ENCODE measurements at places on chromosomes 4 and X.
A peak's percentile ranks its signal among the peaks of the same experiment; 100 is the strongest.

GRCh38 chr4:125070861-125071260, 243.9 kb upstream of the FAT4 start:
- DNase-seq = no peak

GRCh38 chr4:40980318-40980883, 230.6 kb downstream of the NSUN7 start:
- DNase-seq = no peak

- peak; percentile 50 for DNase-seq
These were observed 17.8 kb upstream of the ZNF827 start for GRCh38 chr4:145956288-145956890.

- no peak for DNase-seq
These were observed 54.1 kb downstream of the C4orf51 start for GRCh38 chr4:145734031-145734430.

DNA sequence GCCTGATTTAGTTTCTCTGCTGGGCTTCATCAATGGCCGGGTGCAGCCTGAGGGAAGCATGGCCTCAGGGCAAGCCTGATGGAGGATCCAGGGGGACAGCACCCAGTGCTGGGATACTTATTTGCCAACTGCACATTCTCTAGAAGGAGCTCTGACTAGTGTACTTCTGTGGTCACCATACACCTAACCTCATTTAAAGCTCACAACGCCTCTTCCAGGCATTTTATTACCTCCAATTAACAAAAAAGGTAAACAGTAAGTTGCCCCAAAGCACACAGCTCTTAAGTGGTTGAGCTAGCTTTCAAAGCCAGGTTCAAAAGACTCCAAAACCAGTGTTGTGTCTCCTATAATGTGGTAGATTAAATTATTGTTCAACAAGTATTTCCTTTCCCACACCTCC, 26.8 kb upstream of the ATXN3L start:
- no peak for DNase-seq

GRCh38 chrX:131792789-131793462, 230.2 kb upstream of the STK26 start:
- DNase-seq = no peak

GRCh38 chr4:32219306-32220075, 1499.3 kb downstream of the PCDH7 start:
- DNase-seq = no peak

GRCh38 chrX:17566740-17567139, 170.6 kb upstream of the SCML1 start:
- no peak for DNase-seq

- no peak for DNase-seq
These were observed 697 bp downstream of the ZNF280C start for GRCh38 chrX:130267956-130268448.

DNA sequence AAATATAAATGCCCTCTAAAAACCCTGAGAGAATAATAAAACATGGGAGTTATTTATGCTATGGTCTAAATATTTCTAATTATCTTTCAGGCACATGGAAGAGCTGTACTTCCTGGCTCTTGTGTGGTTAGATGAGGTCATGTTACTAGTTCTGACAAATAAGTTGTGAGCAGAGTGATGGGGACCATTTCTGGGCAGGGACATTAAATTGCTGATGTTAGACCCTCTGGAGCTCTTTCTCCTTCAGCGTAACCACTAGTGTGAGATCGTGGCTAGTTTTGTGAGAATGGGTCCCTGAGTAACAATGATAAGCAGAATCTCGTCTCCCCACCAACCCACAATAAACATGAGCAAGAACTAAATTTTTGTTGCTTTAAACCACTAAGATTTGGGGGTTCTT, 108.0 kb downstream of the MAML3 start:
- DNase-seq = no peak

- no peak for DNase-seq
These were observed 104.1 kb downstream of the ATXN3L start for GRCh38 chrX:13215729-13216128.

GRCh38 chr4:39324446-39324845, 41.7 kb downstream of the RFC1 start:
- no peak for DNase-seq

DNA sequence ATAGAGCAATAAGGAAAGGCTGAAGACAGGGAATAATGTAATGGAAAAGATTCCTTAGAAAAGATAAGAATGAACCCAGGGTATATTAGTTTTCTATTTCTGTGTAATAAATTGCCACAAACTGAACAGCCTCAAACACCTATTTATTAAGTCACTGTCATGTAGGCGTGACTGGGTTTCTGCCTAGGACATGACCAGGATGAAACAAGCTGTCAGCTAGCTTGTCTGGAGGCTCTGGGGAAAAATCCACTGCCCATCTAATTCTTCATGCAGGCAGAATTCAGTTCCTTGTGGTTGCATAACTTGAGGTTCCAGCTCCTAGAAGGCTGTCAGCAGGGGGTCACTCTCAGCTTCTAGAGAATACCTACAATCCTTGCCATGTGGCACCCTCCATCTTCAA, 277.7 kb downstream of the TMA16 start:
- no peak for DNase-seq

- no peak for DNase-seq
These were observed 294.7 kb downstream of the NAF1 start for GRCh38 chr4:162871990-162872389.

DNA sequence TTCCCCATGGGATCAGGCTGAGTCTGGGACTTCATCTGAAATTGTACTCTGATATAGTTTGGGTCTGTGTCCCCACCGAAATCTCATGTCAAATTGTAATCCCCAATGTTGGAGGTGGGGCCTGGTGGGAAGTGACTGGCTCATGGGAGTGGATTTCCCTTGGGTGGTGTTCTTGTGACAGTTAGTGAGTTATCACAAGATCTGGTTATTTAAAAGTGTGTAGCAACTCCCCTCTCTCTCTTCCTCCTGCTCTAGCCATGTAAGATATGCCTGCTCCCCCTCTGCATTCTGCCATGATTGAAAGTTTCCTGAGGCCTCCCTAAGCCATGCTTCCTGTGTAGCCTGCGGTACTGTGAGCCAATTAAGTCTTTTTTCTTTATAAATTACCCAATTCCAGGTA, 61.0 kb downstream of the RASGEF1B start:
- DNase-seq = no peak

- no peak for DNase-seq
These were observed 15.7 kb upstream of the PLCXD1 start for GRCh38 chrX:265502-265901.

DNA sequence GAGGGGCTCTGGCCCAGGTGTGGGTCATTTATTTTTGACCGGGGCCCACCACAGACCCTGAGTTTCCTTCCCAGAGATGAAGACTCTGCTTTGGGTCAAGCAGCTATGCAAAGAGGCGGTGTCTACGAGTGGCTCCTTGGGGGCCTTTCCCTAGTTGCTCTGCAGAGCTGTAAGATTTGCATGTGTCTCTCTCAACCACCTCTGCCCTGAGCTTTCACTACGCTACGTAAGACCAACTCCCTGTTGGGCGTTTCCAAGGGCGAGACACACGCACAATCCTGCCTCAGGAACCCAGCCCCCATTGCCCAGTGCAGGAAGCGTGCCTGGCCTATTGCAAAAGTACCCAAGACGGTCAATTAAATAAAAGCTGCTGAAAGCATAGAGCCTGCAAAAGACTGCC, 10.0 kb upstream of the ANOS1 start:
- no peak for DNase-seq

DNA sequence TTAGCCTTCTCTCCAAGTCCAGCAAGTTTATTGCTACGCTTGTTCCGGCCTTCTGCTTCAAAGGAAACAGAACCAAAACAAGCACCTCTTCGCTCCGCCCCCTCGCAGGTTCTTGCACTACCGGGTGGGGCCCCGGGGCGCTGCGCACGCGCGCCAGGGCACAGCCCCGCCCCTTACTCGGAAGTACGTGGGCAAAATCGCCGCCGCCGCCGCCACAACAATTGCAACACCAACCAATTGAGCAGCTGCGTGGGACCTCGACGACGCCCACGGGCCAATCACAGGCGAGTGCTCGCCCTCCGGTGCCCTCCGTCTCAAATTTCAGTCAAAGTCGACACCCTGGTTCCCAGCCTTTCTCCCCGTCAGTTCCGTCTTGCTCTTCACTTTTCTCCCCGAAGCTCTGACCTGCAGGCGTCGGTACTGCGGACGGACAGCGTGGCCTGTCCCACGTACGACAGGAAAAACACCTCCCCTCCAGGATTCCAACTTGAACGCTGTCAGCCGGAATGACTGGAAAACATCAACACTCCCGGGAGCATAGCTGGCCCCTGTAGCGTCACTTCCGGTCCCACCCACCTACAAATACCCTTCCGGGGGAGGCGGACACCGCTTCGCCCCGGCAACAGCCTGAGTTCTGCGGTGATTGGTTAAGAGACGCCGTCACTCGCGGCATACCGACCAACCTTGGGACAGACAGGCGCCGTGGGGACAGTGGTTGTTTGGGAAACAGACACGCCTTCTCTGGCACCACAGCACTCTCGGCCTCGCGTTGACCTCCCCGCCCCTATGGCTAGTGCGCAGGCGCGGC, 624 bp upstream of the OTUD5 start:
- DNase-seq = peak; percentile 97

GRCh38 chr4:38130884-38131283, 170.7 kb downstream of the PTTG2 start:
- no peak for DNase-seq

GRCh38 chr4:155402941-155403340, 26.2 kb upstream of the MAP9 start:
- no peak for DNase-seq

GRCh38 chr4:1155314-1155713, 17.1 kb downstream of the SPON2 start:
- no peak for DNase-seq

- no peak for DNase-seq
These were observed 180.3 kb upstream of the PPARGC1A start for GRCh38 chr4:24070117-24070516.

DNA sequence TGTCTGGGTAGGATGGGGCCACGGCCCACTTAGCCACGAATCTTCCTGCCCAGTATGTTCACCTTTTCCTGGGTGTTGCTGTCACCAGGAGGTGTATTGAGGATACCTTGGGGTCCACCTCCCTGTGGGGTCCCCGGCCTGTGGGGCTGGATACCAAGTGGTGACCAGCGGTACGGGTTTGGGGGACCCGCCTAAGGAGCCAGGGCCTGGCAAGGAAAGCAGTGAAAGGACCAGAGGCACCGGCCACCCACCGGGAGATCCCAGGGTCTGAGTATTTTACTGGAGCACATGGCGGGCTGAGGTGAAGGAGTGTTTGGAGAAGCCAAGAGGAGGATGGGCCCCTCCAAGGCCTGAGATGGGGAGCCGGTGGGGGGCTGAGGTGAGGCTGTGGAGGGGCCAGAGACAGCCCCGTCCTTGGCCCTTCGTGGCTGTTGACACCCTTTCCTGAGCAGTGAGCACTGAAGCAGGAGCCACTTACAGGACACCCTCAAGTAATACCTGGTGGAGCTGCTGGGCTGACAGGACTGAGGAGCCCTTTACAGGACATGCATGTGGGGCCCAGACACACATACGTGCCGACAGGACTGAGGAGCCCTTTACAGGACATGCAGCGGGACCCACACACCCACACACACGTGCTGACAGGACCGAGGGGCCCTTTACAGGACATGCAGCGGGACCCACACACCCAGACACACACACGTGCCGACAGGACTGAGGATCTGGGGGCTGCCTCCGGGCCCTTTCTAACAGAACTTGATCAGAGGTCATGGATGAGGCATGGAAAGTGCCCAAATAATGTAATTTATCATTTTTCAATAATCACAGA, 38.4 kb downstream of the TMEM271 start:
- DNase-seq = no peak

GRCh38 chr4:127623797-127624083, 9.0 kb upstream of the INTU start:
- no peak for DNase-seq

DNA sequence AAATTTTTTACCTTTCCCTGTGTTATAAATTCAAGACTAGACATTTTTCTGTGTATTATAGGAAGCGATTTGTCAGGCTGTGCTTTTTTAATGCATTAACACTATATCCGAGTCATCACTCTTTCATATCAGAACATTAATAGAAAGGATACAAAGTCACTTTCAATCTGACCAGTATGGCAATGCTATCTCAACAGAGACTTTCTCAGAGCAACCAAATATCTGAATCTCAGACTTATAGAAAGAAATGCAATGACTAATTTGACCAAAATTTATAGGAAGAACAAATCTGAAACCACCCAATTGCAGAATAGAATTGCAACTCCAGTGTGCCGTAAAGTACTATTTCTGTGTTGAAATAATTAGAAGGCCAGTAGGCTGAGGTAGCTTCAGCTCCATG, 473 bp upstream of the TKTL2 start:
- DNase-seq = no peak

GRCh38 chr4:70651864-70652506, 14.3 kb downstream of the JCHAIN start:
- peak; percentile 51 for DNase-seq

GRCh38 chr4:26993967-26994366, 133.3 kb downstream of the STIM2 start:
- DNase-seq = no peak

DNA sequence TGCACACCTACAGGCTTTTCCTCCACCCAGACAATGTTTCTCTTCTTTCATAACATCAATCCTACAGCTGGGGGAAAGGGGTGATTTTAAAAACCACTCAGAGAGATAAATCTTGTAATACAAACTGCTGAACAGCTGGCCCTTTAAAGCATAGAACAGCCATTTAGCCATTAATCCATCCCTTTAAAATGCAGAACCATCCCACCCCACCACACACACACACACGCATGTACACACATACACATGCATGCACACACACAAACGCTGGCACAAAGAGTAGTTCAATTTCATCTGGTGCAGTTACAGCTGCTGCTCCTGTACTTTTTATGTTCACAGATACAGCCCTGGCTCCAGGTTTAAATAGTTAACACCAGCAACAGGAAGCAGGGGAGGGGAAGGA, 426.1 kb downstream of the MID1IP1 start:
- no peak for DNase-seq

GRCh38 chr4:171719691-171720090, 93.5 kb upstream of the GALNTL6 start:
- DNase-seq = no peak

GRCh38 chrX:51461053-51462044, 35.0 kb downstream of the NUDT11 start:
- peak; percentile 37 for DNase-seq

- no peak for DNase-seq
These were observed 45.5 kb downstream of the MID2 start for GRCh38 chrX:107871136-107871535.

GRCh38 chrX:40201329-40201885, 103.6 kb upstream of the BCOR start:
- DNase-seq = peak; percentile 57

GRCh38 chr4:36852856-36853255, 391.7 kb upstream of the NWD2 start:
- no peak for DNase-seq

- DNase-seq = no peak
These were observed 94.4 kb downstream of the NWD2 start for GRCh38 chr4:37338972-37339371.

DNA sequence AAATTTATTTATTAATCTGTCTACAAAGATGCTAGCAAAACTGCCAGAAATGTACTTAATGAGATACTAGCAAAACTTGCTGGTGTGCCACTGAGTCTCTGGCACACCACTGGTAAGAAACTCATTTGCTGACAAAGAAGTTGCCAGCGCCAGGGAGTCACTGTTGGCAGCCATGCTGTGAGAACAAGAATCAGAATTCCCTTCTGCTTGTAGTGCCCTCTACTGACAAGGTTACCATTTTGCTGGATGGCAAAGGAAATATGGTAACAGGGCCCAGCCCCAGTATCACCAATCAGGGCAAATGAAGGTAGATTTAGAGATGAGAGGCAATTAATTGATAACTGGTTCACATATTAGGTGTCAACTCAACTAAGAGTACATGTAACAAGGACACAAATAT, 750.1 kb upstream of the ADGRL3 start:
- no peak for DNase-seq

GRCh38 chrX:3250966-3251365, 95.5 kb downstream of the MXRA5 start:
- DNase-seq = no peak
